ENCODE measurements at places on chromosomes 5 and 9. TPM values are rescaled to one million over a fixed set of nuclear protein-coding genes. Genes with fewer than 3 reads are reported as not detected.
A peak's percentile ranks its signal among the peaks of the same experiment; 100 is the strongest.

C7 gene
- 272 TPM for total RNA-seq

DNA sequence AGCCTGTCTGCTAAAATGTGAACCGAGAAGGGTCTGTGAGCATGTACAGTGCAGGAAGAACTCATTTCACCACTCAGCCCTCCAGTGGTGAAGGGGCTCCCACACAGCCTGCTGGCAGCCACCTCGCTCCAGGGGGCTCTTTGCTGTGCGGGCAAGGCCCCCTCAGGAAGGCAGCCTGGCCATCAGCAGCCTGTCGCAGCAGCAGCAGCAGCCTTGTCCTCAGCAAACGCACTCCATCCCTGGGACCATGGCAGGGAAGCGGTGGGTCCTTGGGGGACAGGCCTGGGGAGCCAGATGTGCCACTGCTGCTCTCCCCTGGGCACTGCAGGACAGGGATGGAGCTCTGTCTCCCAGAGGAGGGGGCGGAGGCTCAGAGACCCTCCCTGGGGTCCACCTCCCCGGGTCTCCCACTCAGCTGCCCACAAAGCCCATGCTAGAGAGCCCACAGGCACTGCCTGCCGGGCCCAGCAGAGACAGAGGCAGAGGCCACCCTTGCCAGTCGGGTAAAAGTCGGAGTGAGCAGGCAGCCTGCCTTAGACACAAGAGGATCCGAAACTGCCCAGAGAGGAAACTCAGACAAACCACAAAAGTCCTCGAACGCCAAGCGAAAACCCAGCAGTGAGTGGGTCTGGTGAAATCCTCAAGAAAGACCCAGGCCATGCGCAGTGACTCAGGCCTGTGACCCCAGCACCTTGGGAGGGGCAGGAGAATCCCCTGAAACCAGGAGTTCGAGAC is 8.0 kb downstream of the BRD3 start:
- peak; percentile 46 for DNase-seq

SLC36A2 gene
- total RNA-seq: 1.2 TPM

GRCh38 chr9:6098431-6098830 is 83.0 kb upstream of the RANBP6 start:
- DNase-seq: no peak

DNA sequence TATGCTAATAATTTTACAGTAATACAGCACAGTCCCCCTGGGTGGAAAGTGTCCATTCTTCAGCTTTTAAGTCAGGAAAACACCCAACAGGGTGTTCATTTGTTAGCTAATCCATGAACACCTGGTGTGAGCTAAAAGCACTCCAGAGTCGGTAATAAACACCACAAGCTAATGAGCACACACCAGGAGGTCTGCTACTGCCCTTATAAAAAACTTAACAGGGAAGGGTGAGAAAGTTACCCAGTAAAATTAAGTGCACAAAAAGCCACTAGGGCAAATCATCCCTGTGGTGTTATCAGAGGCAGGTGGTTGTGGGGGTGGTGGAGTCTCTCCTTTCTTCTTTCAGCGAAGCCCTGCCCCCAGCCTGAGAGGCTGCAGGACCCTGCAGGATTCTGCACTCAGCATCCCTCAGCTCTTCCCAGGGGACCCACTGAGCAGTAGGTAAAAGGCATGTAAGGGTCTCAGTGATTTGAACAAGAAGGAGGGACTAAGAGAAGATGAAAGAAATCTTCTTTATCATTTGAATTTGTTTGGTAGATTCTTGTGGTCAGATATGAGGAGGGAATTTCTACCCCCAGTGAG is 14.4 kb downstream of the GDNF start:
- no peak for DNase-seq

DNA sequence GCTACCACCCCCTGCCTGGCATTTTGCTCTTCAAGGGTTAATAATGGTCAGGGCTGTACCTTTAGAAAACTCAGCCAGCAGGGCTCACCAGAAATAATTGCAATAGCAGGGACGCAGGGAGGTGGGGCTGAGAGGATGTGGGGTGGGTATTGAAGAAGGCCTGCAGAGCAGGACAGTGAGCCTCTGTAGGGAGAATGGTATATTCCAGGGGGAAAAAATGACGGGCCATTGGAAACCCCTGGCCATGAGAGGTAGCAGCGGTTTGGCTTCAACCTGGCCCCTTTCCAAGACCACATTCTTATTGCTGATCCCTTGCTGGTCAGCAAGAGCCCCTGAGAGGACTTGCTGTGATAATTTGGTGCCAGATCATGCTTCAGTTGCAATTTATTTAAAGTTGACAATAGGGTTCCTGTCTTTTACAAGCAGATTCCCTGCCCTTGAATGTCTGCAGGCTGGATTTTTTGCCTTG is 36.7 kb upstream of the CTNNA1 start:
- DNase-seq: no peak

DNA sequence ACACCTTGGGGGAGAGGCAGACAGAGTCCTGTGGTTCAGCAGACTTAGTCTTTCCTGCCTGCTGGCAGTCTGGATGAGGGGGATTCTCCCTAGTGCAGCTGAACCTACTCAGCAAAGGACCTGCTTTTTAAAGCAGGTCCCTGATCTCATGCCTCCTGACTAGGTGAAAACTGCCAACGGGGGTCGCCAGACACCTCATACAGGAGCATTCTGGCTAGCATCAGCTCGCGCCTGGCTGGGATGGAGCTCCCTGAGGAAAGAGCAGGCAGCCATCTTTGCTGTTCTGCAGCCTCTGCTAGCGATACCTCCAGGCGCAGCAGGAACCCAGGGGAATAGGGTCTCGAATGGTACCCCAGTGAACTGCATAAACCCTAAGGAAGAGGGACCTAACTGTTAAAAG is 225.2 kb downstream of the CDH9 start:
- no peak for DNase-seq

TEX48 gene
- total RNA-seq: not detected

EXOC3 gene
- total RNA-seq: 46.4 TPM

PRRX2 gene
- total RNA-seq: 0.89 TPM

GRCh38 chr9:89848060-89849040 is 243.5 kb downstream of the GADD45G start:
- DNase-seq: no peak

- no peak for DNase-seq
Observed at GRCh38 chr5:35205606-35206005, 24.7 kb downstream of the PRLR start.

- DNase-seq: no peak
Observed at GRCh38 chr5:61732369-61732768, 400.3 kb downstream of the ZSWIM6 start.

PCDHGA3 gene
- total RNA-seq: 13.0 TPM

- no peak for DNase-seq
Observed at GRCh38 chr9:127927201-127927987, 3.2 kb downstream of the PIP5KL1 start.

GRCh38 chr9:136572003-136572827 is 26.4 kb upstream of the NOTCH1 start:
- DNase-seq: peak; percentile 84

DNA sequence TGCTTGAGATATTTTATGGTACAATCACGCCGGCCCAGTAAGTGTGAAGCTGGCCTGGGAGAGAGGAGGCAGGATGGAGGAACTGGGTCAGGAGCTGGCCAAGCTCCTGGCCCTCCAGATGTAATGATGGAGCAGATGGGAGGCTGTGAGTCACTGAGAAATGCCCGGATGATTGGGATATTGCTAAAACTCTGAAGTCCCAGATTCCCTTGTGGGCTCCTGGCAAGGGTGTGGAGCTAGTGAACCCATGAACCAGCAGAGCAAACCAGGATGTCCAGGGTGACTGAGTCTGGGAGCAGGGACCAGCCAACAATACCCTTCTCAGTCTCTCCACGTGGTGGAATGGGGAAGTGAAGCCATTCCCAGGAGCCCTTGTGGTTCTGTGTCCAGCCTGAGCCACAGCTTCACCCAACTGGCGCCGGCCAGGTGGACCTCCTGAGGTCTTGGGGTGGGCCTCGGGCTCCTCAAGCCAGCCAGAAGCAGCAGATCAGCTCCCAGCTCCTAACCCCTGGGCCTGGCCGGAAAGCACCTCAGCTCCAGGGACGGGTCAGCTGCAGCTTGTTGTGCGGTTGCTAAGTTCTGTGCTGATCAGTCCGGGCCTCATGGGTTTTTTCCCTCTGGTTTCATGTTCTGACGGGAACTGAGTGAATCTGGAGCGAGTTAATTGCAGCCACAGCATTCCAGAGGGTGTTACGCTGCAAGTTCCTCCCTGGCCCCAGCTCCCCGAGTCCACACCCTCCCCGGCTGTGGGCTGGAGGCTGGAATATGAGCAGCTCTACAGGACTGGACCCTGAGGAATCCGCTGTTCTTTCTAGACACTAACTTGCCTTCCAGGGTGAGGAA is 37.6 kb downstream of the DUSP1 start:
- DNase-seq: peak; percentile 91
